Peyer's patch (tissue), 4 donors: ENCODE measurements at places on chromosomes 1 and 21. TPM values are rescaled to one million over a fixed set of nuclear protein-coding genes. Genes with fewer than 3 reads are reported as not detected.

SH2D1B gene
- total RNA-seq, result not detected

NECTIN4 gene
- 2.5 TPM for total RNA-seq

GRCh38 chr21:14383596-14384180 is 742 bp upstream of the HSPA13 start:
- no peak for DNase-seq

- DNase-seq, result no peak
Observed at GRCh38 chr1:179126338-179127060, 44.6 kb downstream of the TOR3A start.

CSF3R gene
- 2.5 TPM for total RNA-seq

DNA sequence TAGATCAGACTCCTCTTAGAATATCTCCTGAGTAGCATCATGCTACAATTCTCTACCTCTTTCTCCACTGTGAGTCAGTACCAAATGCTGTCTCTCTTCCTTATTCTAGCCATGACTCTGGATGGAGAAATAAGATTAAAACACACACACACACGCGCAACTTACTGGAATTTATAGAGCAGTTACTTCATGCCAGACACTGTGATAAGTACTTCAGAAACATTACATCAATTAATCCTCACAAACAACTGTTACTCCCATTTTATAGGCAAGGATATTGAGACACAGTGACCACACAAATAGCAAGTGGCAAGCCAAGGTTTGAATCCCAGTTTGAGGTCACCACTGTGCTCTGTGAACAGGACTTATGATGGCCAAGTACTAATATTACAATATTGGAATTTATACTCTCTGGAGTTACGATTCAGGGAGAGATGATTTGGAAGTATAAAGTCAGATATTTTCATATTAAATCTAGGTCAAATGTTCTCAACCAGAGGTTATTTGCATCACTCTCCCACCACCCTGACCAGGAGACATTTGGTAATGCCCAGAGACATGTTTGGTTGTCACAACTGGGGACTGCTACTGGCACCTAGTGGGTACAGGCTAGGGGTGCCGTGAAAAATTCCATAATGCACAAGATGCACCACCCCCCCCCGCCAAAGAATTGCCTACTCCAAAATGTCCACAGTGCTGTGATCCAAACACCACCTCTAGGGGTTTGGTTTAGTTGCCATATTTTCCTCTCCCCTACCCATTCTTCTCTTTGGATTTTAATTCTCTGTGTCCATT is 221.6 kb downstream of the LTN1 start:
- DNase-seq, result no peak

GRCh38 chr1:213380865-213381264 is 329.8 kb downstream of the RPS6KC1 start:
- no peak for DNase-seq

GRCh38 chr1:114741963-114742746 is 15.6 kb downstream of the CSDE1 start:
- no peak for DNase-seq
